Kidney glomerular epithelial cell (primary cell): ENCODE measurements at places on chromosomes 12 and 14.

DNA sequence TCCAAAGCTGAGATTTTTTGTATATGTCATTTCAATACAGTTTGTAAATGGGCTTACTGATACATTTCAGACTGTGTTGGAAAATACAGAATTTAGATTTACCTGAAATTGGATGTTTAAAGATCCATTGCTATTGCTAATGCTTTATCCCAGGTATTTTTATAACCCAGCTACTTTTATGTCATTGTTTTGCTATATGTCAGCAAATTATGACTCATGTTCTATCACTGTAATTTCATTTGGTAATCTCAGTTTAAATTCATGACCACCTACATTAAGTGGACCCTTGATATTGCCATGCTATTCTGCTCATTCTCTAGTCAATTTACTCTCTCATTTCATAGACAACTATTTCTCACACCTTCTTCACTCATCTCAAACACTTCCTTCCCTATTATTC is 281.2 kb downstream of the IPO8 start:
- DNase-seq, result no peak

- DNase-seq, result no peak
Observed at GRCh38 chr14:63468294-63468693, 74.9 kb downstream of the PPP2R5E start.

DNA sequence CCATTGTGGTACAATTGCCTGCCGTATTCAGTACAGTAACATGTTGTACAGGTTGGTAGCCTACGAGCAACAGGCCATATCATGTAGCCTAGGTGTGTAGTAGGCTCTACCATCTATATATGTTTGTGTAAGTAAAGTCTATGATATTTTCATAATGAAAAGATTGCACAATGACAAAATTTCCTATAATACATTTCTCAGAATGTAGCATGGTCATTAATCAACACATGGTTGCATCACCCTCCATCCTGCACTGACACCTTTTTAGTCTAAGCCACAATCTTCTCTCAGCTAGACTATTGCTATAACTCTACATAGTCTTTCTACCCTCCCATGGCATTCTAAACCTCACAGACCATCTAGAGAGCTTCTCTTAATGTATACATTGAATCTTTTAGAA is 158.5 kb upstream of the HMGA2 start:
- DNase-seq, result no peak

DNA sequence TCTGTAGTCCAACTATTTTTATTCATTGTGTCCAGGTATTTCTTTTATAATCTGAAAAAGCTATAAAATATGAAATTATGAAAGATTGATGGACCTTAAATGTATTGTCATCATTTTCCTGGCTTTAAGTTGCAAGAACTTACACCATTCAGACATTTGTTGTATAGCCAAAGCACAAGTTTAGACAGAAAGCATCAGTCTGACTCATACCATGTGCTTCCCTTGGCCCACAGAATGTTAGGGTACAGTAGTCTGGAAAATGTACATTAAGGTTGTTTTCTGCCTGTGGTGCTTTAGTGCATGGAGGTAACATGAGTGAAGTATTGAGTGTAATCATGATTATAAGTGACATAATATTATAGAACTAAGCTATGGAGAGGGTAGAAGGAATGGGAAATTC is 1002.5 kb downstream of the BCL11B start:
- no peak for DNase-seq

GRCh38 chr12:6820166-6820565 is 1.5 kb upstream of the GPR162 start:
- DNase-seq, result no peak

DNA sequence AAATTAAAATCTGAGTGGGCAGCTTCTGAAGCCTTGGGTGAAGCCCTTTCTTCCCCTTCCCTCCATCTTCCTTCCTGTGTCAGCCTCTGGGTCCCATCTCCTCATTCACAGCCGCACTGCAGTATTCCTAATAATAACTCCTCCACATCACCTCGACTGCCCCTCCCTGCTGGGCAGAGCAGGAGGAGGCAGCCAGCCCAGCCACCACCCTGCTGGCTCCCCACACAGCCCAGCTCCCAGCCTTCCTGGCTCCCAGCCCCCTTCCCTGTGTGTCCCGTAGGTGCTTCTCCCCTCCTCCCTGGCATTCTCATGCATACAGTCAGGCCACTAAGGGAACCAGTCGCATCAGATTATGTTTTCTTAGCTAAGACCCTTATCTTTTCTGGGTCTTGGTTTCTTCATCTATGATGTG is 3.7 kb downstream of the IFFO1 start:
- DNase-seq, result no peak

DNA sequence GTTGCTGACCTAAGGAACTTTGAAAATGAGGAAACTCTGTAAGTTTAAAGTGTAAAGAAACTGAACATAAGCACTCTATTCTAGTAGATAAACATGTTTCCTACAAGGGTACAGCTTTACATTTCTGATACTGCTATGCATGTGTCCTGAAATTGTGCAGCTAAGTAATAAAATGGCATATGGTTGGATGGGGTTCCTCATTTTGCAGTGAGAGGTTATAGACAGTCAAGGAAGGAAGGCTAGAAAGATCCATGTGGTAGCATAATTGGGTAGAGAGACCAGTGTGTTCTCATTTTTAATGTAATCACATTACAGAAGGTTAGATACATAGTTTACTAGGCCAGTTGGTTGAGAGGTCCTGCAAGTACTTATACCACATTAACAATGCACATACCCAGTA is 477.0 kb downstream of the TMEM121 start:
- DNase-seq, result no peak

DNA sequence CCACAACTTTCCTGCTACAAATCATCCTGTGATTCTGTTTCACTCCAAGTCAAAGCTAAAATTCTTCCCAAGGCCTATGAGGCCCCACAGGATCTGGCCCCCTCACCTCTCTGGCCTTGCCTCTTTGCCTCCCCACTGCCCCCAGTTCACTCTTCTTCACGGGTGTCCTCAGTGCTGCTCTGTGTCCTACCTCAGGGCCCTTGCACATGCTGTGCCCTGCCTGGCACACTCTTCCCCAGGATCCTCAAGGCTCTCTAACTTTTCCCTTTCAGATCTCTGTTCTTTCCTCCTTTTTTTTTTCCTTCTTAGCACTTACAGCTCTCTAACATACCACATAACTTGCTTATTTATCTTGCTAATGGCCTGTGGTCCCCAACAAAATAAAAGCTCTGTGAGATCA is 29.2 kb downstream of the RASAL1 start:
- DNase-seq, result no peak

DNA sequence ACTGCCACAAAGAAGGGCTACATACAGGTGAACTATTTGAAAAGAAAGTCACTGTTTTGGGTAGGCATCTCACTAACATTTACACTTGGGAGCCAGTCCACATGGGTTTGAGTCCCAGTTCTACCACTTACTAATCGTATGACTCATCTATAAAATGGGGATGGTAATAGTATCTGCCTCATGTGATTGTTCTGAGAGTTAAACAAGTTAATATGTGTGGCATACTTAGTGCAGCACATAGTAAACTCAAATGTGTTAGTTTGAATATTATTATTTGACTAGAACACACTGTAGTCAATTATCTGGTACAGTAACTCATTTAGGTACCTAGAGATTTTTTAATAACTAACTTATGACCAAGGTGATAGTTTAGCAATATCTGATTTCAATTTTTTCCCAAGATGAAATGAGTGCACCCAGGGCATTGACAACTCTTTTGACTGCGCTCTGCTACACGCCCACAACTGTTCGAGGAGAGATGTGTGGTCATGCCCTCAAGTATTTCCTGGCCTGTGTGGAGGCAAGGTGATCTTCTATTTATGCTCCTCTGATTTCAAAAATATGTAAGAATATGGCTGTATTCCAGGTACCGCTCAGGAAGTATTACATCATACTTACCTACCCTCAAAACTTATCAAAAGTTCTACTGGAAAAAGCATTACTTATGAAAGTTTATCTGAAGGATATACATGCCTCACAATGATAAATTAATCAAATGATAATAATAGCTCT is 210.6 kb upstream of the EGLN3 start:
- DNase-seq, result no peak

- no peak for DNase-seq
Observed at GRCh38 chr14:36293824-36294223, 26.6 kb downstream of the MBIP start.

DNA sequence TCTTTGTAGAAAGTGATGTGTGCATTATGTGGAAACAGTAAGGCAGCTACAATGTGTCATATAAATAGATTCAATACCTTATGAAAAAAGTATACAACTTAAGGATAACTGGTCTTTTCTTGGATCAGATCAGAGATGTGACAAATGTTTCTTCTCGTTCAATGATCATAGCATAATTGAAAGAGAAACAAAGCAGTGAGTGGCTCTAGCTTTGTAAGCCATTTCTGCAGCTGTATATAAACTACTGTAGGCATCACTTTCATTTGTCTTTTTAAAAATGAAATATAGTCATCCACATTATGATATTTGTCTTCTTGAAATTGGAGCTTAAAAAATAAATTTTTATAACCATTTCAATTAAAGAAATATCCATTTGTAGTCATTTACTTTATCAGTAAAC is 63.8 kb upstream of the LMO3 start:
- DNase-seq, result no peak

DNA sequence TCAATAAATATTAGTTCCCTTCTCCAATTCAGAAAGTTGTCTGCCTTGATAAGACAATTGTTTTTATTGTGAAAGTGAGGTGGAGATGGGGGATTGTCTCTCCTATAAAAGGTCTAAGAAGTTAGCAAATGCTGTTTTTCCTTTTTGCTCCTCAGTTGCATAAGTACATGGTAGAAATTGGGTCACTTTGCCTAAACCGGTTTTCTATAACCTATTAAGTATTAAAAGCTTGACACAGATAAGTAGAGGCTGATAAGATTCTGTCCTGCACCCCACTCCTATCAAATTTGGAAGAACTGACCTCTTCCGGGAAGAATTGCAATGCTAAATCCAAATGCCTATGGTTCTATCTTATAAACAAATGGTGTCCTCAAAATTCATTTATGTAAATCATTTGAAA is 7.0 kb downstream of the SLCO1B1 start:
- DNase-seq, result no peak

- DNase-seq, result no peak
Observed at GRCh38 chr14:68495101-68496039, 297.5 kb downstream of the ZFP36L1 start.

DNA sequence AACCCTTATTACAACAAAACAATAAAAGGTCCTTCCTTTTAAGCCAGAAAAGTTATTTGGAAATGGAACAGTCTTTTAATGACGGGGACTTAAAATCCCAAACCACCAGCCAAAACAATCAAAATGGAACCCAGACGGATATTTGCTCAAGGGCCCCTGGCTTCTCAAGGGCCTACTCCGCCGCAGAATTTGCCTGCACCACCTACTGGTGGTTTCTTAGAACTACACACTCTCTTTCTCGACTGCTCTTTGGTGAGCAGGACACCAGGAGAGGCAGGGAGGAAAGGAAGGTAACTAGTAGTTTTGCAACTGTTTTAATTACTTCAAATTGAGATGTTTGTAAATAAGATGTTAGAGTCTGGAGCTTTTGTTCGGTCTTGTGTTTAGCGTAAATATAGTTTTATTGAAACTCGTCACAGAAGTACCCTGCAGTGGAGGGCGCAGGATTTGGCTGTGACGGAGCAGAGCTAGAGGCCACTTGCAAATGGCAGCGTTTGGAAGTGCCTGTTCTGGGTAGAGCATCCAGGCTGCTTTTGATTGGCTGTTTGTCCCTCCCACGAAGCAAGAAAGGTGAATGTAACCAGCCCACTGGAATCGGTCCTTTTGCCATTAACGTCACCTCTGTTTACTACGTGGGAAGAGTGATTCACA is 238.5 kb downstream of the CACNA1C start:
- DNase-seq, result peak; percentile 24

DNA sequence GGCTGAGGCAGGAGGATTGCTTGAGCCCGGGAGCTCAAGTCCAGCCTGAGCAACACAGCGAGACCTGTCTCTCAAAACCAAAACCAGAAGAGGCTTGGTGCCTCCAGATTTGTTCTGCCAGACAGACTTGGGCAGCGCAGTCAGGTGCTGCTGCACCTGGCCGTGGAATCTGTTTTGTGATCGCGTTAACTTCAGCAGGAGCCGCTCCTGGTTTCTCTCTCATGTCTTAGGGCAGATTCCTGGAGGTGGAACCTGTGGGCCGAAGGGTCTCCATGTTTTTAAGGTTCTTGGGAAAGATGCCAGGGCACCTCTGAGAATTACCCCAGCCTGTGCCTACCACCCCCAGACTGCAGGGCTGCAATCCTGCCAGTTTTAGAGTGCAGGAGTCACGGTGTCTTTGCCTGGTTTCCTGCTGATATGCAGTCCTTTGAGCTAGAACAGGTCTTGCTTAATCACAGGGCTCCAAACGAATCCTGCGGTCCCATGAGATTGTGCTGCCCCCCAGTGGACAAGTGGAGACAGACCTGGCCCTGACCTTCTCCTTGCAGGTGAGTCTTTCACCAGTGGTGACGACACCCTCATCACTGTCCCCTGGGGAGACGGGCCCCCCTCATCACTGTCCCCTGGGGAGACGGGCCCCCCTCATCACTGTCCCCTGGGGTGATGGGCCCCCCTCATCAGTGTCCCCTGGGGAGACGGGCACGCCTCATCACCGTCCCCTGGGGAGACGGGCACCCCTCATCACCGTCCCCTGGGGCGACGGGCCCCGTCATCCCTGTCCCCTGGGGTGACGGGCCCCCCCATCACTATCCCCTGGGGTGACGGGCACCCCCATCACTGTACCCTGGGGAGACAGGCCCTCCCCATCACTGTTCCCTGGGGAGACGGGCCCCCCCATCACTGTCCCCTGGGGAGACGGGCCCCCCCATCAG is 37.6 kb downstream of the PACS2 start:
- DNase-seq, result peak; percentile 80

DNA sequence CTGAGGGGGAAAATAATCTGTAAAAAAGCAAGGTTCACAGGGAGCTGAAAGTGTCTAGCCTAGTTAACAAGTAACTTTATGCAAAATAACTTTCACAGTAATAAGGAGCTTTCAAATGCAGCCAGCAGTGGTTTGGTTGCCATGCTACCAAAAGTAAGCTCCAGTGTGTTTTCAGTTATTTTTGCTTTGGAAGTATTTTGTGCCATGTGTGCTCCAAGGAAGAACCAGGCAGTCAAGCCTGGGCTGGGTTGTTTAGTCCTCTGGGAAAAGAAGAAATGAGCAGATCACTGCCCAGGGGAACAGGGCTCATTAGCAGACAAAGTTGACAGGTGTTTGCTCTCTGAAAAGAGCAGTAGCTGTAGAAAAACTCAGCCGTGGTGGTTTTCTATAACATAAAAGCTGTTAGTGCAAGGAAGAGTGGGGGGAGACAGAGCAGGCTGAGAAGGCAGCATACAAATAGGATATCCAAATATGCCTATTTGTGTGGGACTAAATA is 92.8 kb upstream of the TMTC2 start:
- peak; percentile 21 for DNase-seq

DNA sequence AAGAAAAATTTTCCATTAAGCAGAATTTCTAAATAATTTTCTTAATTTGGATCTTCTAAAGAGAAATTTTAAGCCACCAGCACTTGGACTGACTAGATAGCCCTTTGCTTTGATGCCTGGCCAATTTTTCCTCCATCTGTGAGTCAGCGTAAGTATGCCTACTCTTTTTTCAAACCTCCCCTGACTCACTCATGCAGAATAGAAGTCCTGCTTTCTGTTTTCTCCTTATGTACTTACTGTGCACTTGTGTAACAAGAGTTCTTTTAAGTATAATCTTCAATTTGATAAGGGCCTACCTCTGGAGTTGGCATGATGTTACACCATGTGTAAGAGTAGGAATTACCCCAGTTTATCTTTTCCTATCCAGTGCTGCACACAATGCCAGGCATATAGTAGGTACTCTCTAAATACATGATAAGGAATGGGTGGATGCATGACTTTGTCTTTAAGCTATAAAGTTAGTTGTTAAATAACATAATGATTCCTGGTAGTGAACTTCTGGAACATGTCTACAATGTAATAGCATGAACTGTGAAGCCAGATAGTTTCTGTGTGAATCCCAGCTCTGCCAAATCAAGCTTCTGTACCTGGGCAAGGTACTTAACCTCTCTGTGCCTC is 329.6 kb downstream of the TMTC2 start:
- peak; percentile 23 for DNase-seq
